ENCODE measurements at places on chromosomes 16 and 17.
A peak's percentile ranks its signal among the peaks of the same experiment; 100 is the strongest.

DNA sequence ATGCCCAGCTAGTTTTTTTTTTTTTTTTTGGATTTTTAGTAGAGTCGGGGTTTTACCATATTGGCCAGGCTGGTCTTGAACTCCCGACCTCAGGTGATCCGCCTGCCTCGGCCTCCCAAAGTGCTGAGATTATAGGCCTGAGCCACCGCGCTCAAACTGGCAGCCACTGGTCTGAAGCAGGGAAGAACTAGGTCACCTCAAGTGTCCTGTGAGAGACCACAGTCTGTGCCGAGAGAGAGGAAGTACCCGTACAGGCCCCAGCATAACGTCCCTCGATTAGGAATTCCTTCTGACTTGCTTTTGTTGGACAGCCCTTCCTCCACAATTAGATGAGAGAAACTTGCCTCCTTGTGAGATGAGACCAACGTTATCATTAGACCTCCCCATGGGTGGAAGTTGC lies 13.7 kb upstream of the CD300E start:
- DNase-seq: no peak

DNA sequence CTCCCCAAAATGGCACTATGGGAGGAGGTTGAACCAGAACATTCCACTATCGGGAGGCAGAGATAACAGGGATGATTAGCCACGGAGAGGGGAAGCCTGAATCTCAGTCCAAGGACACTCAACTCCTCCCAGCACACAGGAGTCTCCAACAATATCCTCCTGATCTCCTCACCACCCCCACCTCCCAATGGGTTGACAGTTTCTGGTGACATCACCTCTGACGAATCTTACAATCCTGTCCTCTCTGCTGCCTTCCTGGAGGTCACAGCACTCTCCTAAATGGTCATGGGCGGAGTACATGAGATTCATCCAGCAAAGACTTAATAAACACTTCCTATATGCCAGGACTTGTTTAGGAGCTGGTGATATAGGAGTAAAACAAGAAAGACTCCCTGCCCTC lies 80.9 kb downstream of the SLC6A2 start:
- DNase-seq: no peak

DNA sequence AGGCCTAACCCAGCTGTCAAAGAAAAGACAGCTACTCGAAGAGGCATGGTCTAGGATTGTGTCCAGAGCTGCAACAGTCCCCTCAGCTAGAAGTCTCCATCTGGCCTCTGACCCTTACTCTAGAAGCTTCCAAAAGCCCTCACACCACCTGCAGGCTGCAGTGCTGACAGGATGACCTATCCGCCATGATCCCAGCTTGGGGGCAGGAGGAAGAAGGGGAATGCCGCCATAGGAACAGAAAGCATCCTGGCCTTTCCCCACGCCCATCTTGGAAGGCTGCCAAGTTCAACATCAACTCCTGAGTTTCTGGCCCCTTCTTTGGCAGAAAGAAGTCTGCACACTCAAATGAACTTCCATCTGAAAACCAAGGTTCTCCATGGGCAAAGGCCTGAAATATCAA lies 3.1 kb upstream of the KRT36 start:
- DNase-seq: peak; percentile 32

- peak; percentile 89 for DNase-seq
Observed at GRCh38 chr16:58499615-58500351, at the start of gene NDRG4. Gene NDRG4, plus strand, starts transcription at chr16:58500143. Its CDS starts 106 bp downstream, at chr16:58500249.

- peak; percentile 9 for DNase-seq
Observed at GRCh38 chr17:57524839-57525568, 220.1 kb downstream of the CCDC182 start.
